ENCODE measurements at places on chromosomes 16 and 17. TPM values are rescaled to one million over a fixed set of nuclear protein-coding genes. Genes with fewer than 3 reads are reported as not detected.

PRRT2 gene
- 2.1 TPM for total RNA-seq

SHPK gene
- total RNA-seq: 5.6 TPM

KIAA0513 gene
- 19.5 TPM for total RNA-seq

GLIS2 gene
- 2.6 TPM for total RNA-seq

CIBAR2 gene
- not detected for total RNA-seq

ATP1B2 gene
- 0.33 TPM for total RNA-seq

GRB7 gene
- under 0.01 TPM for total RNA-seq

BEAN1 gene
- total RNA-seq: not detected

TSPOAP1 gene
- 4.0 TPM for total RNA-seq

MATCAP1 gene
- 28.4 TPM for total RNA-seq

KRT26 gene
- total RNA-seq: not detected

RAB26 gene
- total RNA-seq: 0.51 TPM

COG8 gene
- 29.2 TPM for total RNA-seq

SECTM1 gene
- total RNA-seq: 31.1 TPM

GP1BA gene
- total RNA-seq: not detected

HAS3 gene
- 0.26 TPM for total RNA-seq

CDRT4 gene
- total RNA-seq: 0.77 TPM

TM4SF5 gene
- not detected for total RNA-seq

HSPB9 gene
- total RNA-seq: not detected

MFSD6L gene
- total RNA-seq: not detected

TMEM220 gene
- 4.3 TPM for total RNA-seq

CMTM3 gene
- 10.1 TPM for total RNA-seq

INCA1 gene
- total RNA-seq: 0.33 TPM

SLC12A3 gene
- total RNA-seq: not detected

CRHR1 gene
- total RNA-seq: not detected

WNK4 gene
- under 0.01 TPM for total RNA-seq

SEZ6L2 gene
- total RNA-seq: 1.8 TPM

KRTAP4-3 gene
- total RNA-seq: not detected

SLC5A11 gene
- under 0.01 TPM for total RNA-seq

TMEM186 gene
- total RNA-seq: 6.8 TPM

BBS2 gene
- 84.9 TPM for total RNA-seq

CD300E gene
- not detected for total RNA-seq

ABCA9 gene
- 3.1 TPM for total RNA-seq

HSD11B2 gene
- total RNA-seq: under 0.01 TPM

KRT222 gene
- 0.33 TPM for total RNA-seq

MYH2 gene
- not detected for total RNA-seq

PPP1R1B gene
- total RNA-seq: 0.26 TPM

LRRC46 gene
- total RNA-seq: under 0.01 TPM

TBC1D3B gene
- 1.8 TPM for total RNA-seq

SLC16A5 gene
- 8.4 TPM for total RNA-seq

PRSS36 gene
- 0.17 TPM for total RNA-seq

DOC2A gene
- total RNA-seq: 0.26 TPM

SLC13A2 gene
- total RNA-seq: not detected

TSNAXIP1 gene
- 1.2 TPM for total RNA-seq

RSL1D1 gene
- 40.5 TPM for total RNA-seq

NLGN2 gene
- 12.1 TPM for total RNA-seq

TOM1L1 gene
- 34.7 TPM for total RNA-seq

G6PC1 gene
- not detected for total RNA-seq

RASD1 gene
- total RNA-seq: 0.26 TPM

GNGT2 gene
- total RNA-seq: not detected
